Uterus (tissue), 4 donors: ENCODE measurements at places on chromosomes 11 and 22. TPM values are rescaled to one million over a fixed set of nuclear protein-coding genes. Genes with fewer than 3 reads are reported as not detected.

DNA sequence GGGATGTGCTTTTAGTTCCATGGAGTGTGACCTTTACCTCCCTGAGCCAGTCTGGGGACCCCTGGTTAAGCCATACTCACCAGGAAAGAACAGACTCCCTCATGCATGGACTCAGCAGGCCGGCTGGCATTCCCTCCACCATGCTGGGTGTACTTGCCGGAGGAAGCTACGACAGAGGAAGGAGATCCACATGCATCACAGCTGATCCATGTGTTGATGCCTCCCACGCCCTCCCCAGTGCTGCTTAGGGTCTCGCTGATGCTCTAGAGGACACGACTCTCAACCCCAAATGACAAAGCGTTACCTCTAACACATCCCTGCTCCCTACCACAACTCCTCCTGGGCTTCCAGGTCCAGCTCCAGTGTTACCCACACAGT is 39.8 kb downstream of the GAB4 start:
- H3K36me3 ChIP-seq = no peaks in the 10 kb centered on the region
- no peaks in the 10 kb centered on the region for H3K4me1 ChIP-seq
- no peak overlapping the region for H3K4me3 ChIP-seq
- H3K27me3 ChIP-seq = no peaks in the 10 kb centered on the region
- no peak overlapping the region for H3K27ac ChIP-seq

DNA sequence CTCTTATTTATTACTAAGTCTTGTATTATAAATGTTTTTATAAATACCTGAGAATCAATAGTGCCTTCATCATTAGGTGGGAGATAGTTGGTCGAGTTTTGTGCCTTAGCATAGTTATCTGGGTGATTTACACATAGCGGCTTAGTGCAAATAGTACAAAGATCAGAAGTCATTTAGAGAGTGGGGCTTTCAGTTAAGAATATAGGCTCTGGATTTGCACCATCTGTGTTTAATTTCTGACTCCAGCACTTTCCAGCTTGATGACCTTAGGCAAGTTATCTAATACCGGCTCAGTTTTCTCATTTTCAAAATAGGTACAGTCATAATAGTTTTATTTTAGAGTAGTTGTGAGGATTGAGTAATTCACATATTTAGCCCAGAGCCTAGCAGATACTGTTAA is 26.4 kb downstream of the PDE3B start:
- H3K36me3 ChIP-seq = no peaks in the 10 kb centered on the region
- no peak overlapping the region for H3K27ac ChIP-seq
- H3K4me3 ChIP-seq = no peak overlapping the region
- no peak for DNase-seq

- peak overlapping the region; percentile 62 for H3K27ac ChIP-seq
- H3K4me1 ChIP-seq = no peaks in the 10 kb centered on the region
- no peak overlapping the region for H3K4me3 ChIP-seq
These were observed 15.3 kb downstream of the IL18BP start for GRCh38 chr11:72013765-72014711.

DNA sequence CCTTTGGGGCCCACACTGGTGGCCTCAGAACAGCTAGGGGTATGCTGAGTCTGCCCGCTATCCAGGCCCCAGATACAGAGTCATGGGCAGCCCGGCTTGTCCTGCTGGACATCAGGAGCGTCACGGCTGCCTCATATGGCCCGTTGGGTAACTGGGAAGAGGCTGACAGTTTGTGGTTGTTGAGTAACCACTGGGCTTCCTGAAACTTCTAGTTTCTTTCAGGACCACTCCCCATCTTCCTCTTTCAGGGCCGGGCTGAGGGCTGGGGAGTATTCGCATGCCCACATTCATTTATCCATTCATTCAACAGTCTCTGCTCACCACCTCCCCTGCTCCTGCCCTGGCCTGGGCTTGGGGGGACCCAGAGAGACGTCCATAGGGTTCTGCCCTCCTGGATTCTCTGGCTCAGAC is 13.4 kb upstream of the P2RY2 start:
- H3K36me3 ChIP-seq = no peaks in the 10 kb centered on the region
- H3K4me3 ChIP-seq = no peak overlapping the region
- H3K4me1 ChIP-seq = no peaks in the 10 kb centered on the region
- DNase-seq = no peak

DNA sequence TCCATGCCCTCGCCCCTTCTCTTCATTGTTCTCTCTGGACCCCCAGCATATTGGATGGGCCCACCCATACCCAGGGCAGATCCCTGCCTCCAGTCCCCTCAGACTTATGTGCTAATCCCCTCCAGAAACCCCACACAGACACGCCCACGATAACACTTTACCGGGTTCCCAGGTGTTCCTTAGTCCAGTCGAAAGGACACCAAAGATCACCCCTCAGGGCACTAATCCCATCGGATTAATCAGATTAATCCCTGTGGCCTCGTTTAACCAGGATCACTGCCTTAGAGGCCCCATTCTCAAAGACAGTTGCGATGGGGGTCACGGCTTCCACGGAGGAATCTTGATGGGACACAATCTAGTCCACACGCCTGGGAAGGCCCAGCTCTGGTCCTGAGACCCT is 80.8 kb downstream of the SHANK2 start:
- no peak for DNase-seq
- H3K4me1 ChIP-seq = no peaks in the 10 kb centered on the region
- no peak overlapping the region for H3K27ac ChIP-seq
- H3K27me3 ChIP-seq = no peaks in the 10 kb centered on the region
- no peaks in the 10 kb centered on the region for H3K36me3 ChIP-seq

ISX gene
- total RNA-seq = under 0.01 TPM

GRCh38 chr11:27447288-27448183 is 25.1 kb downstream of the LGR4 start:
- no peak overlapping the region for H3K27ac ChIP-seq
- no peaks in the 10 kb centered on the region for H3K27me3 ChIP-seq
- no peak for DNase-seq
- no peaks in the 10 kb centered on the region for H3K36me3 ChIP-seq
- H3K4me1 ChIP-seq = no peaks in the 10 kb centered on the region

- no peak overlapping the region for H3K27ac ChIP-seq
- no peak overlapping the region for H3K4me3 ChIP-seq
- no peaks in the 10 kb centered on the region for H3K36me3 ChIP-seq
- no peak for DNase-seq
- H3K4me1 ChIP-seq = no peaks in the 10 kb centered on the region
These were observed 18.2 kb upstream of the ELFN2 start for GRCh38 chr22:37445501-37445900.

DNA sequence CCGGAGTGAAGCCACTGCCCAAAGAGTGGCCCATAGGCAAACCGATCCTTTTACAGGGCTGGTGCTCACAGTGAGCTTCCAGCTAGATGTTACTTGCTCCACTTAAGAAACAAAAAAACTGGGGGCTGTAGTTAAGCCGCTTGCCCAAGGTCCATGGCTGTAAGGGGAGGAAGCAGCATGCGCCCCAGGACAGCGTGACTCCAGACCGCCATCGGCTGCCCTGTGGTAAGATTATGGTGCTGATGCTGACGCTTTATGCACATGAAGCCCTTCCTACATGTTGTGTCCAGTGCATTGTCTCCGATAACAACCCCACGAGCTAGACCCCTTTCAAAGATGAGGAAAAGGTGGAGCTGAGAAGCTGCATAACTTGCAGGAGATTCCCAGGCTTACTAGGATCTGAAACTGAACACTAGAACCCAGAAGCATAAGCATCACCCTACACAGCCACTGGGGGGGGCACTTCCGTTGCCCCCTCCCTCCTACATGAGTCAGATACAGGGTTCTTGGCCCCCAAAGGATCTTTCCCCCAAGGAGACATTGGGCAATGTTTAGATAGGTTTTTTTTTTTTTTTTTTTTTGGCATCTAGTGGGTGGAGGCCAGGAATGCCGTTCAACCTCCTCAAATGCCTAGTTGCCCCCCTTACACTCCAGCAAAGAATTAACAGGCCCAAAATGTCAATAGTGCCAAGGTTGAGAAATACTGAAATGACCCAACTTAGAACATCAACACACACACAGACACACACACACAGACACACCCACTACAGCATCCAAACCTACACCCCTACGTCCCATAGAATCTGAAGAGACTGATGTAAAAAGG is 53.9 kb downstream of the MN1 start:
- peaks cover 8% of the 10 kb centered on the region for H3K4me1 ChIP-seq
- DNase-seq = no peak
- H3K4me3 ChIP-seq = no peak overlapping the region
- peak overlapping the region; percentile 78 for H3K27ac ChIP-seq
- H3K27me3 ChIP-seq = no peaks in the 10 kb centered on the region

CASP5 gene
- total RNA-seq = not detected

DNA sequence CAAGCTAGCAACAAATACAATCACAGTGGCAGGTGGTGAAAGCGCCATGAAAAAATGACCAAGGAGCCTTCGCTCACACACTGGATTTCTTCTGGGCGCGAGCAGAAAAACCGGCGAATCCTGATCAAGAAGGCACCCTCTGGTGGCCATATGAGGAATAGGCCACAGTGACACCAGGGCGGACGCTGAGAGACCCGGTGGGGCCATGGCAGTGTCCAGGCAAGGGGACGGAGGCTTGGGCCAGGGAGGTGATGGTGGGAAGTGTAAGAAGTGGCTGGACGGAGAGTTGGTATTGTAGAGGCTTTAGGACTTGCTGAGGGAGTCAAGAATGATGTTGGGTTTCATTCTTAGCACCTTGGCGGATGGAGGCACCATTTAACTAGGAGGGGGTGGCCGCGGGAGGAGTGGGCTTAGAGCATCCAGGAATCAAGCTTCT is 16.9 kb upstream of the RAC2 start:
- no peak for DNase-seq
- no peak overlapping the region for H3K27ac ChIP-seq
- no peaks in the 10 kb centered on the region for H3K27me3 ChIP-seq
- no peaks in the 10 kb centered on the region for H3K4me1 ChIP-seq
- H3K36me3 ChIP-seq = no peaks in the 10 kb centered on the region

GAL3ST1 gene
- total RNA-seq = 1.2 TPM

- DNase-seq = peak; percentile 74
- no peaks in the 10 kb centered on the region for H3K4me1 ChIP-seq
- H3K27ac ChIP-seq = no peak overlapping the region
- H3K36me3 ChIP-seq = no peaks in the 10 kb centered on the region
- H3K4me3 ChIP-seq = no peak overlapping the region
These were observed 99.4 kb downstream of the MIAT start for GRCh38 chr22:26756675-26757293.

GRCh38 chr11:3674189-3674588 is 3.0 kb upstream of the CHRNA10 start:
- H3K27me3 ChIP-seq = no peaks in the 10 kb centered on the region
- H3K4me3 ChIP-seq = no peak overlapping the region
- DNase-seq = no peak
- H3K27ac ChIP-seq = no peak overlapping the region
- no peaks in the 10 kb centered on the region for H3K36me3 ChIP-seq

DNA sequence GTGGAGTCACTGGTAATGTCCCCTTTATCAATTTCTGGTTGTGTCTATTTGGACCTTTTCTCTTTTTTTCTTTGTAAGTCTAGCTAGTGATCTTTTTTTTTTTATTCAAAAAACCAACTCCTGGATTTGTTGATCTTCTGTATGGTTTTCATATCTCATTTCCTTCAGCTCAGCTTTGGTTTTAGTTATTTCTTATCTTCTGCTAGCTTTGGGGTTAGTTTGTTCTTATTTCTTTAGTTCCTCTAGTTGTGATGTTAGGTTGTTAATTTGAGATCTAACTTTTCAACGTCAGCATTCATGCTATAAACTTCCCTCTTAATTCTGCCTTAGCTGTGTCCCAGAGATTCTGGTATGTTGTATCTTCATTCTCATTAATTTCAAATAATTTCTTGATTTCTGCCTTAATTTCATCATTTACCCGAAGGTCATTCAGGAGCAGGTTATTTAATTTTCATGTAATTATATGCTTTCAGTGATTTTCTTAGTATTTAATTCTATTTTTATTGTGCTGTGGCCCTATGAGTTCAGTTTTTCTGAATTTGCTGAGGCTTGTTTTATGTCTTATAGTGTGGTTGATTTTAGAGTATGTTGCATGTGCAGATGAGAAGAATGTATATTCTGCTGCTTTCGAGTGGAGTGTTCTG is 29.0 kb downstream of the PI4KA start:
- H3K27ac ChIP-seq = no peak overlapping the region
- H3K27me3 ChIP-seq = no peaks in the 10 kb centered on the region
- H3K4me1 ChIP-seq = no peaks in the 10 kb centered on the region

GRCh38 chr11:75142714-75143419 is 8.0 kb upstream of the SLCO2B1 start:
- peak overlapping the region; percentile 30 for H3K27ac ChIP-seq
- H3K36me3 ChIP-seq = no peaks in the 10 kb centered on the region
- DNase-seq = peak; percentile 54
- H3K4me1 ChIP-seq = no peaks in the 10 kb centered on the region

DNA sequence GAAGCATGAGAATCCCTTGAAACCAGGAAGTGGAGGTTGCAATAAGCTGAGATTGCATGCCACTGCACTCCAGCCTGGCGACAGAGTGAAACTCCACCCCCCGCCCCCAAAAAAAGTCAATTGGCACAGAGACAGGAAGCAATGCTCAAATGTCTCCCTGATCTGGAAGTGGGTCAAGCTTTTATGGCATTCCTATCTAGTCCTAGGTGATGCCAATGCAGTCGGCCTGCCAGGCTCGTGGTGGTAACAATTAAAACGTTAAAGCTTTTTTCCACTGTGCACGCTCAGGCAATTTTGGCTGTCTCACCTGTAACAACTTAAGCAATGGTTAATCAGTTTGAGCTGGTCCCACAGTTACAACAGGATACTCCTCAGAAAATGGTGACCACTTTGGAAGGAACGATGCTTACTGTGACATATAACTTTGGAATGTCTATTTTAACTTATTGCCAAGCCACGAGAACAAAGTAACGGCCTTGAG is 18.9 kb upstream of the PISD start:
- no peaks in the 10 kb centered on the region for H3K27me3 ChIP-seq
- H3K4me3 ChIP-seq = no peak overlapping the region
- no peaks in the 10 kb centered on the region for H3K4me1 ChIP-seq
- DNase-seq = no peak

DNA sequence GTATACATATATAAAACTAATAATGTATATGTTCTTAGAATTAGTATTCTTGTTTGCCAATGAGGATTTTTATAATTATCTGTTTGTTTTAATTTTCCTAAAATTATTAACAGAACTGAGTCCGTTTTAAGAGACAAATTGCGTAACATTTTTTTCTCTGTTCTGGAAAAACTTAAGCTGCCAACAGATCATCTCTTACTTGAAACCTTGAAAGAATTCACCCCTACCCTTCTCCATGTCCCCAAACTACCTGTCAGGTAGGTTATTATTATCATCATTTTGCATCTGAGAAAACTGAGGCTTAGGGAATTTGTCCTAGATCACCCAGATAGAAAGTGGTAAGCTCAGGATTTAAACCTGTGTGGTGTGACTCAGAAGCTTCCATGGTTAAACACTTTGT is 14.7 kb downstream of the SLC5A4 start:
- H3K4me3 ChIP-seq = no peak overlapping the region
- DNase-seq = no peak
- no peaks in the 10 kb centered on the region for H3K4me1 ChIP-seq
- no peaks in the 10 kb centered on the region for H3K27me3 ChIP-seq

YAP1 gene
- total RNA-seq = 177 TPM

GRCh38 chr11:118139578-118139977 is 13.0 kb downstream of the SCN4B start:
- no peak overlapping the region for H3K4me3 ChIP-seq
- no peak for DNase-seq
- no peaks in the 10 kb centered on the region for H3K27me3 ChIP-seq
- no peaks in the 10 kb centered on the region for H3K4me1 ChIP-seq
- H3K27ac ChIP-seq = no peak overlapping the region
